Peyer's patch (tissue), 4 donors: ENCODE measurements at places on chromosomes 11 and 22. TPM values are rescaled to one million over a fixed set of nuclear protein-coding genes. Genes with fewer than 3 reads are reported as not detected.
A peak's percentile ranks its signal among the peaks of the same experiment; 100 is the strongest.

Gene CBLIF
- total RNA-seq: not detected

DNA sequence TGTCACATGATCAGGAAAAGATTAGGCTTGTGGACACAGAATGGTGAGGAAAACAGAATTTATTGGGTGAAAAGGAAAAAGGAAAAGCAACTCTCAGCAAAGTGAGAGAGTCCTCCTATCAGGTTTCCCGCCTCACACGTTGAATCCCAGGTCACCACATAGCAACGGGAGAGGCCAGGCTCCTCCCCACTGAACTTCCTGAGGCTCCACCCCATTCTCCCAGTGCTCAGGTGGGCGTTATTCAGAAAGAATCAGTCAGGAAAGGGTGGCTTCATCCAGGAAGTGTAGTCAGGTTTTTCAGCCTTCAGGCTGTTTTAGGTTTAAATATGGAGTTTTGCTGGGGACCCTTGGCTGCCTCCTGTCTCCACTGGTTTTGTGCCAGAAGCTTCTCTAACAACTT lies 66.9 kb downstream of the SPON1 start:
- no peak overlapping the region for H3K27ac ChIP-seq
- no peak for DNase-seq
- no peaks in the 10 kb centered on the region for H3K36me3 ChIP-seq
- H3K4me1 ChIP-seq: no peaks in the 10 kb centered on the region

DNA sequence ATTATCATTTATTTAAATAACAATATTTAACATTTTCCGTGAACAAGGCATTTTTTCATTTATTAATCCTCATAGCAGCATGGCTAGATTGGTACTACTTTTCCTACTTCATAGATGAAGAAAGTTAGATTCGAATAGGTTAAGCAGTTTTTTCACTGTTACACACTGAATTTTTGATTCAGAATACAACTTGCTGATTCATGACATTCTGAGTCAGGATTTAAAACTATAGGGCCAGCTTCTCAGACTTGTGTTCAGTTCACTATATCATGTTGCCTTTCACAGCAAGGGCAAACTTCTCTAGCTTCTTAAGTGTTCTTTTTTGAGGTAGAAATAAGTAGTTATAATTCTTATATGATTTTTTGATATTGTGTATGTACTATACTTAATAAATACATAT lies 31.5 kb downstream of the CYP2R1 start:
- H3K4me3 ChIP-seq: no peak overlapping the region
- no peak overlapping the region for H3K27ac ChIP-seq
- no peak for DNase-seq

Gene EHF
- total RNA-seq: 143 TPM

- H3K27ac ChIP-seq: no peak overlapping the region
- DNase-seq: no peak
- H3K4me1 ChIP-seq: no peaks in the 10 kb centered on the region
- H3K4me3 ChIP-seq: no peak overlapping the region
- peaks cover 90% of the 10 kb centered on the region for H3K36me3 ChIP-seq
- no peaks in the 10 kb centered on the region for H3K27me3 ChIP-seq
Observed at GRCh38 chr11:72705442-72706365, 31.5 kb upstream of the PDE2A start.

Gene CRY2
- 67.6 TPM for total RNA-seq

DNA sequence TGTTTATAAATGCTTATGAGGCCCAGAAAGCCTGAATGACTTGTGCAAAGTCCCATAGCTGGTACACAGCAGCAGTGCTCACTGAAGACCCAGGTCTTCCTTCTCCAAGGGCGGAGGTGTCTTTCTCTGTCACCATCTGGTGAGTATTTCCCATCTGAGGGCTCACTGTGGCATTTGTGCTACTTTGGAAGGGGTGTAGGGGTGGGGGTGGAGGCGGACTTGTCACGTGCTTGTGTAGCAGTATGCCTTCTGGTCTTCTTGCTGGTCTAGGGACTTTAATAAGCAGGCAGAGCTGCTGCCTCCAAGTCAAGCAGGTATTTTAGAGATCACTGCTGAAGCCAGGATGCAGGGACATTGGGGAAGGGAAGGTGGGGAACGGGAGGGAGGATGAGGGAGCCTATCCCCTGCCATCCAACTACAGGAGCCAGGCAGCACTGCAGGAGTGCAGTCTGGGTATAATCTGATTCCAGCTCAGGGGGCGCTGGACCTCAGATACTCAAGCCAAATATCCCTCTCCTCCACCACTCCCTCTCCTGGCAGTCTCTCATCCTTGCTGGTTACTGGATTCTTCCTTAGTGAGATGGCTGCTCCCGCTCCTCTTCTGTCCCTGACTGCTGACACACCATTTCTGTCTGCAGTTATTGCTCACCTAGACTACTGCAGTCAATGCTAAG lies 3.4 kb downstream of the ABCC8 start:
- H3K36me3 ChIP-seq: no peaks in the 10 kb centered on the region
- DNase-seq: no peak
- H3K27ac ChIP-seq: no peak overlapping the region
- no peaks in the 10 kb centered on the region for H3K4me1 ChIP-seq
- H3K4me3 ChIP-seq: no peak overlapping the region

Gene MACROD1
- 17.1 TPM for total RNA-seq

Gene TMEM86A
- not detected for total RNA-seq

DNA sequence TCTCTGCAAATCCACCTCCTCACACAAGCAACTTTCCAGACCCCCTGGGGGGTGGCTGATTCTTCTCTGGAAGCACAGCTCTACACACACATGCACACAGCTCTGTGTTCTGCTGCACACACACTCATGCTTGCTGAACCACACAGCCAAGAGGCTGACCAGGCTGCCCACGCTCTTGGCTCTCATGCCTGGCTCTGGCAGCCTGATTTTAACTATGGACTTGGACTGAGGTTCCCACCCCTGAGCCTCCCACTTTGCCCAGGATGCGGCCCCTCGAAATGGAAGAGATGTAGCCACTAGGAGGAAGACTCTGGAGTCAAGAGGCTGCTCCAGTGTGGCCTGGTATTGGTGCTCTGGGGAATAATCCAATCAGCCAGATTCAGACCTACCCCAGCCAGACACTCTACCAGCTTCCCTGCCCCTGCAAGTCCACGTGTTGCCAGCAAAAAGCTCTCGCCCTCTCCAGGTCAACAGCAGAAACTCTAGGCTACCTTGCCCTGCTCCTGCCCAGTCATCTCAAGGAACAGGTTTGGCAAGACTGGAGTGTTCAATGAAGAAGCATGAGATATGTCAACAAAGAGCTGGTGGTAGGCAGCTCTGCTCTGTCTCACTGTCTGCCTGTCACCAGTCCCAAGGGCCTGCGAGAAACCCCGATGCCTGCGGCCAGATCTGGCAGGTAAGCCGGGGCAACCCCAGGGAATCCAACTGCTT lies 8.8 kb upstream of the CASTOR1 start:
- no peak overlapping the region for H3K4me3 ChIP-seq
- peaks cover 89% of the 10 kb centered on the region for H3K36me3 ChIP-seq
- H3K4me1 ChIP-seq: peaks cover 19% of the 10 kb centered on the region

- peak; percentile 92 for DNase-seq
- peaks cover 8% of the 10 kb centered on the region for H3K4me1 ChIP-seq
- H3K27ac ChIP-seq: peak within 1 kb of the TSS; percentile 88
- H3K4me3 ChIP-seq: peak within 1 kb of the TSS; percentile 76
- H3K36me3 ChIP-seq: no peaks in the 10 kb centered on the region
- H3K27me3 ChIP-seq: no peaks in the 10 kb centered on the region
Observed at GRCh38 chr11:64844330-64845128, at the start of gene CDC42BPG. Gene CDC42BPG, minus strand, starts transcription at chr11:64844653. Its CDS starts 84 bp downstream, at chr11:64844569.

DNA sequence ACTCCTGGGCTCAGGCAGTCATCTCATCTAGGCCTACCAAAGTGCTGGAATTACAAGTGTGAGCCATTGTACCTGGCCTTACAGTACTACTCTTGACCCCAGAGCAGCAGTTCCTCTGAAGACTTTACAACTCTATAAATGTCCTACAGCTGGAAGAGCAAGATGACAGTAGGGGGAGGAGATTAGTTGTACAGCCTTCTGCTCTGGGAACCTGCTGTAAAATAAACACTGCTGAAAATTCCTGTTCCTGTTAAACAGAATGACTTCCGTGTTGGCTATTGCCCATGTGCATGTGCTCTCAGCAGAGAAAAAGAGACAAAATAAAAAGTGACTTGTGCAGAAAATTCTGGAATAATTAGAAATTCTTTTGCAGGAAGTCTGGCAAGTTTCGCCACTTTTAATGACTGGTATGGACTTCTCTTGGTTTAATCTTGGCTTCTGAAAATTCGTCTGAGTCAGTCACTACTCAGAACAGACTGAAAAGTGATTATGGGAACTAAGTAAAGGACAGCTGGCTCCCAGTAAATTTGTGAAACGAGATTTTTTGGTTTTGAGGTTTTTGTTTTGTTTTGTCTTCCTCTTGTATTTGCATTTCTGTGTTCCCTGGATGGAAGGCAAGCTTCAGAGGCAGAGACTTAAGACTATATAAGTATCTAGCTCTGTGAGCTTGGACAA lies 955.7 kb downstream of the DLG2 start:
- H3K4me3 ChIP-seq: no peak overlapping the region
- H3K4me1 ChIP-seq: no peaks in the 10 kb centered on the region
- H3K27ac ChIP-seq: no peak overlapping the region
- no peak for DNase-seq
- H3K27me3 ChIP-seq: no peaks in the 10 kb centered on the region

DNA sequence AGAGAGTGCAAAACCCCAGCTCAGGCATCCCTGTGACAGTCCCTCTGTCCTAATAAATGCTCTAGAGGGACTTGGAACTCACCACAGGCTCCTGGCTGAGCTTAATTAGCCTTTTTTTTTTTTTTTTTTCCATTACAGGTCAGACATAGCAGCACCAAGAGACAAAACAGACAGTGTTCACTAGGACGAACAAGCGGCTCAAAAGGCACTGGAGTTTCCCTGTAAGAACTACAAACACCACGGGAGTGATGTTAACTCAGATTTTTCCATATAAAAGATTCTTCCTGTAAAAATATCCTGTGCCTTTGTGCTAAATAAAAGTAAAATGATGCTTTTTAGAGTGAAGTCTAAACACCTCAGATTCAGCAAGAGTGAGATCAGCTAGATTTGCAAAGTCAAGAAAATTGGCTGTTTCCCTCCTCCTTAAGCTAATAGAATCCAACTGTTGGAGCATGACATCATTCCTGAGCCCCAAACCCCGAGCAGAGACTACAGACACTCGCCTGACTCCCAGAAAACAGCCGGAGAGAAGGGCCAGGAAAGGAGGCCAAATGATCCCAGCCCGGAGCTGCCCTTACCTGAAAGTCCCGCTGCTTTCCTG lies 101.0 kb upstream of the AKIP1 start:
- peaks cover 4% of the 10 kb centered on the region for H3K4me1 ChIP-seq
- peak overlapping the region; percentile 76 for H3K27ac ChIP-seq
- no peaks in the 10 kb centered on the region for H3K27me3 ChIP-seq
- peak overlapping the region; percentile 28 for H3K4me3 ChIP-seq

DNA sequence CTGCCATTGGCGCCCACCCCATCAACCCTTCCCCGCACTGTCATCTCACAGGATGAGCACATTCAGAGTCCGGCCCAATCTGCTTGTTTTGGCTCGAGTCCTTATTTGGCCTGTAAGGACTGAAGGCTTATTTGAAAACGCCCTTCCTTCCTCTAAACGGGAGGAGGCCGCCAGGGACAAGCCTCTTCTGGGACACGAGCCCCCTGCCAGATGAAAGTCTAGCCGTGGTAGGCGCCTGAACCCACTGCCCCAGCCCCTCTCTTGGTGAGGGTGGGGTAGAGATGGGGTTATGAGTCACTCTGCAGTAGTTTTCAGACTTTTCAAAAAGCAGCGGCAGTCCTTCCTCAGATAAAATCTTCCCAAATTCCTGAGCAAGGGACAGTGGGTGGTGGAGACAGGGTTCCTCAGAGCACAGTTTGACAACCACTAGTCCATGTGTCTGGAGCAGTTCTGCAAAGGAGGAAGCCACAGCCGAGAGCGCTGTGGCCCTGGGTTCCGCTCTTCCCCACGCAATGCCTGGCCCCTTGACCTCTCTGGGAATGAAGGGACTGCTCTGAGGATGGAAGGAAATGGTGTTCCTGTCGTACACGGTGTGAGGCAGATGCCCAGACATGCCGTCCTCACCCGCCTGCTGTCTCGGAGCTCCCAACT lies 57.0 kb downstream of the MYH9 start:
- H3K27ac ChIP-seq: peak overlapping the region; percentile 86
- no peaks in the 10 kb centered on the region for H3K27me3 ChIP-seq
- no peak for DNase-seq
- peaks cover 56% of the 10 kb centered on the region for H3K4me1 ChIP-seq

Gene TREH
- 30.5 TPM for total RNA-seq

DNA sequence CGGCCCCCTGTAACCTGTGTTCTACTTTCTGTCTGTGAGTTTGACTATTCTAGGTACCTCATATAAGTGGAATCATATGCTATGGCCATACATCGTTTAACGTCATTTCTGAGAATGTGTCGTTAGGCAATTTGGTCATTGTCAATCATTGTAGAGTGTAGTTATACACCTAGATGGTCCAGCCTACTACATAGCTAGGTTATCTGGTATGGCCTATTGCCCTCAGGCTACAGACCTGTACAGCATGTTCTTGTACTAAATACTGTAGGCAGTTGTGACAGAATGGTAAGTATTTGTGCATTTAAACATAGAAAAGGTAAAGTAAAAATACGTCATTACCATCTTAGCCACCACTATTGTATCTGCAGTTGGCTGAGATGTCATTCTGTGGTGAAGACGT lies 35.2 kb downstream of the MYO7A start:
- no peaks in the 10 kb centered on the region for H3K4me1 ChIP-seq
- no peak overlapping the region for H3K4me3 ChIP-seq
- H3K36me3 ChIP-seq: no peaks in the 10 kb centered on the region

- DNase-seq: no peak
- no peaks in the 10 kb centered on the region for H3K4me1 ChIP-seq
- H3K36me3 ChIP-seq: no peaks in the 10 kb centered on the region
- H3K27ac ChIP-seq: no peak overlapping the region
- H3K27me3 ChIP-seq: no peaks in the 10 kb centered on the region
Observed at GRCh38 chr11:77695417-77695816, 57.8 kb upstream of the CLNS1A start.

- H3K27ac ChIP-seq: no peak overlapping the region
- no peak for DNase-seq
- H3K4me3 ChIP-seq: no peak overlapping the region
Observed at GRCh38 chr11:444396-445144, 2.8 kb upstream of the ANO9 start.

Gene MUC2
- total RNA-seq: 1,165 TPM

- DNase-seq: peak; percentile 88
- no peaks in the 10 kb centered on the region for H3K27me3 ChIP-seq
- no peaks in the 10 kb centered on the region for H3K36me3 ChIP-seq
- peaks cover 7% of the 10 kb centered on the region for H3K4me1 ChIP-seq
- H3K27ac ChIP-seq: peak overlapping the region; percentile 100
Observed at GRCh38 chr22:50531962-50532674, 2.3 kb upstream of the TYMP start.
